ENCODE measurements at places on chromosomes 3 and 15.

GRCh38 chr3:170154569-170155143, 26.9 kb downstream of the PHC3 start:
- DNase-seq, result no peak

- DNase-seq, result no peak
These were observed 15.1 kb downstream of the ABI3BP start for GRCh38 chr3:100978011-100978659.

- DNase-seq, result no peak
These were observed 145.9 kb upstream of the MBNL1 start for GRCh38 chr3:152122851-152123250.

GRCh38 chr3:183298701-183299153, 45.7 kb downstream of the B3GNT5 start:
- no peak for DNase-seq

- DNase-seq, result no peak
These were observed 363.6 kb downstream of the CLSTN2 start for GRCh38 chr3:140298569-140299070.

- no peak for DNase-seq
These were observed 64.9 kb upstream of the SUCLG2 start for GRCh38 chr3:67719333-67719732.

DNA sequence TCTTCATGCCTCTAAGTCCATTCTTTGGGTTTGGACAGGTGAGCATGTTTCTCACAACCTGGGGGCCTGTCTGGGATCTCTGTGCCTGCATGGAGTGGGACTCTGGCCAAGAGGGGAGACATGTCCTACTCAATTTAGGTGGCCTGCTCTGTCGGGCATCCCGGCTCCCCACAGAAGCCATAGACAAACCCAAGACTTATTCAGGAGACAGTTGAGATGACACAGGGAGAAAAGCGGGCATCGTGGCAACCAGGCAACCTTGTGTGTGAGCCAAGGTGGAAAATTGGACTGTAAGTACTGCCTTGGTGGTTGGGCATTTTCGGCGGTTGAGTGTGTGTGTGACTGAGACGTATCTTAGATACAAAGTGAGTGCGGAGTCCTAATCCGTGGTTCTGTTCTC, 40.5 kb downstream of the PPCDC start:
- DNase-seq, result no peak

DNA sequence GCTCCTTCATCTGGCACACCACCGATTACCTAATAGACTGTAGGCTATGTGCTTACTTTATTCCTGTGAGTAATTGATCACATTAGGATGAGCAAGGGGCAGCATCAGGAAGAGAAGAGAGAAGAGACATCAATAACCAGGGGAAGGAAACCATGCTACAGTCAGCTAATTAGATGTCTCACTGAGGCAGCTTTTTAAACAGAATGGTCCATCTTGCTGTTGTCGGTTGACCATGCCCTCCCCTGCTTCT, 278.4 kb downstream of the RPLP1 start:
- DNase-seq, result no peak

GRCh38 chr3:29441422-29441821, 160.6 kb downstream of the RBMS3 start:
- DNase-seq, result no peak

DNA sequence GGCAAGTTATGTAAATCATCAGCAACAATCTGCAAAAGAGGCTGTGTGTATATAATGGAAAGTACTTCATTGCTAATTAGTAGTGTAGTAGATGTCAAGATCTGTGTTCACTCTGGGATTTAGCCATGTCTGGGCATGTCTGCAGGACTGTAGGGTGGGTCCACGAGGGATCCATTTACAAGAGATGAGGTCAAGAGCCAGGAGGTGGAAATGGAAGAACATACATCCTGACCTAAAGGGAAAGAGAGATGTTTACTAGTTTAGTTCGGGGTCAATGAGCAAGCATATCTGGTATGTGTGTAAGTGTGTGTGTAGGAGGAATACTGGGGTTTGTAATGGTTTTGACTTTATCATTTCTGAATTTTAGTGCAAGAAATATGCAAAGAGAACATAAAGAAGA, 171.5 kb upstream of the NANOGP8 start:
- DNase-seq, result no peak

- no peak for DNase-seq
These were observed 36.1 kb downstream of the IL17RD start for GRCh38 chr3:57128826-57129667.

GRCh38 chr3:145737952-145738351, 423.0 kb downstream of the PLOD2 start:
- no peak for DNase-seq

- no peak for DNase-seq
These were observed 375.3 kb downstream of the TBC1D5 start for GRCh38 chr3:17367171-17367570.

- no peak for DNase-seq
These were observed 140.1 kb upstream of the TMEM108 start for GRCh38 chr3:132898141-132898540.

DNA sequence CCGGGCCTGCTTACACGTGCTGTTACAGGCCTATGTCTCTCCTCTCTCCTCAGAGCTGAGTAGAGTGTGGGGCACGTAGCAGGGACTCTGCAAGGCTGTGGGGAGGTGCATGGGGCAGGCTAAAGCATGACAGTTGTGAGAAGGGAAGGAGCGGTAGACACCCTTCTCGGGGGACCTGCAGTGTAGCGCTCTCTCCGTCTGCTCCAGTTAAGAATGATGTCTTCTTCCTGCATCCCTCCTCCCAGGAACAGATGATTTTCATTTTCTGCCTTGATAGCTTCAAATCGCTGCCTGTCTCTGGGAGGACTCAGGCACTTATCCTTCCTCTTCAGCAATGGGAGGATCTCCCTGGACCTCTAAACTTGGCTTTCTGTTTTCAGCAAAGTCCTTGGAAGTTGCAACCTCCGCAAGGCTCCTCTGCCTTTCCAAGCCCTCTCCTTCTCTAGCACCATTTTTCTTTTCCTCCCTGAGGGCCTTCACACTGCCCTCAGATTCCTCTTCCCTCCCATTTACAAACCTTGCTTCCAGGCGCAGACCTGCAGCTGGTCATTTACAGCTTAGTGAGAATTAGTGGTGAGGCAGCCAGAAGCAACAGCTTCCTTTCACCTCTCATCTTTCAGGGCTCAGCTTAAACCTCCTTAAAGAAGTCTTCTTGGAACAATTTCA, 23.4 kb upstream of the TLE3 start:
- DNase-seq, result no peak

- no peak for DNase-seq
These were observed 7.8 kb downstream of the TRAT1 start for GRCh38 chr3:108830381-108830780.
